ENCODE measurements at places on chromosomes 5 and 9.

DNA sequence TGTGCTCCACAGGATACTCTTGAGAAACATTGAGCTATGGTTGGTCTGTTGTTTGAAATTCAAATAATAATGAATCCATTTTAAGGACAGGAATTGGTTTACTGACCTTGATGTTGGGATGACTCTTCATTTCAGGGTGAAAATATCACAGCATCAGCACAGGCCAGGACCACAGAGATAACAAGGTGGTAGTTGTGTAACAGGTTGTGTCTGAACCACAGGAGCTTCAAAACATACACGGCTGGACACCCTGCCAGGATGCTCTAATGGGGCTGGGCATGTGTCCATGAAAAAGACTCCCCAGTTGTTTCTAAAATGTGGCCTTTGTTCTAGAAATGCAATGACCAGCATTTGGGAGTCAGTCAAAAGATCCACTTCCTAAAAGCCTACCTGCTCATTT lies 69.8 kb downstream of the ACO1 start:
- H3K4me3 ChIP-seq = no peak overlapping the region
- no peaks in the 10 kb centered on the region for H3K27me3 ChIP-seq
- H3K36me3 ChIP-seq = peaks cover 3% of the 10 kb centered on the region

DNA sequence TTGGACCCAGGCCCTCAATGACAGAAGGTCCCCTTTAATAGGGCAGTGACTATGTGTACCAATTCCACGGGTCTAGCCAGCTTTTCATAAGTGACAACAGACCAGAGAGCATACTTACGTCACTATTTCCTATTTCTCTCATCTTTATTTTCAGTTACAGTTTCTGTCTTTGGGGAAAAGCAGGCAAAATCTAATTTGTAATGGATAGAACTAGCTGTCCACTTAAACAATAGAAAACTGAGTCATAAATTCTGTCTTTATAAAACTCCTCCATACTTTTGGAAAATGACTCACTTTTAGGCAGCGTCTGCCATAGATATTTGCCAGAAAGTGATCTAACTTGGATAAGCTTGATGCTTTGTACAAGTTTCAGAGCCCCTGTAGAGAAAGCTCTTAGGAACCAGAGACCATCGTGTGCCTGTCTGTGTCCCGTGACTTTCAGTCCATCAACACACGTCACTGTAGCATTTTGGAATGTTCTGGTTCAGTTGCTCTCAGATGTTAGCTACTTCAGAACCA lies 101.9 kb downstream of the F2RL2 start:
- no peaks in the 10 kb centered on the region for H3K27me3 ChIP-seq
- H3K36me3 ChIP-seq = no peaks in the 10 kb centered on the region
- no peak for DNase-seq
- no peaks in the 10 kb centered on the region for H3K4me1 ChIP-seq

DNA sequence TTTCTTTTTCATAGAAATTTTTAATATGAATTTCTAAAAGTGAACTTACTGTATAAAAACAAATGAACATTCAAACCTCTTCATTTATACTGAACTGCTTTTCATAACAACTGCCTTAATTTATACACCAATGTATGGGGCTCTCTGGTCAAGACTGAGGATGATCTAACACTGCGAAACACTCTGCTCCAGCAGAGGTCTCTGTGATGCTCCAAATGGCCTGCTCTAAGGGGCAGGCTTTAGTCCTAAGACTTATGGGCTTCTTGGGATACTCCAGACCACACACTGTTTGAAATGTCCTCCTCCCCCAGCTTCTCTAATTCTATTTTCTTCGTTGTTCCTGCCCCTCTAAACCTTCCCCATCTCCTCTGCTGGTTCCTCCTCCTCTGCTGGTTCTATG lies 58.5 kb downstream of the LIFR start:
- DNase-seq = no peak
- no peaks in the 10 kb centered on the region for H3K4me1 ChIP-seq
- no peaks in the 10 kb centered on the region for H3K27me3 ChIP-seq

DNA sequence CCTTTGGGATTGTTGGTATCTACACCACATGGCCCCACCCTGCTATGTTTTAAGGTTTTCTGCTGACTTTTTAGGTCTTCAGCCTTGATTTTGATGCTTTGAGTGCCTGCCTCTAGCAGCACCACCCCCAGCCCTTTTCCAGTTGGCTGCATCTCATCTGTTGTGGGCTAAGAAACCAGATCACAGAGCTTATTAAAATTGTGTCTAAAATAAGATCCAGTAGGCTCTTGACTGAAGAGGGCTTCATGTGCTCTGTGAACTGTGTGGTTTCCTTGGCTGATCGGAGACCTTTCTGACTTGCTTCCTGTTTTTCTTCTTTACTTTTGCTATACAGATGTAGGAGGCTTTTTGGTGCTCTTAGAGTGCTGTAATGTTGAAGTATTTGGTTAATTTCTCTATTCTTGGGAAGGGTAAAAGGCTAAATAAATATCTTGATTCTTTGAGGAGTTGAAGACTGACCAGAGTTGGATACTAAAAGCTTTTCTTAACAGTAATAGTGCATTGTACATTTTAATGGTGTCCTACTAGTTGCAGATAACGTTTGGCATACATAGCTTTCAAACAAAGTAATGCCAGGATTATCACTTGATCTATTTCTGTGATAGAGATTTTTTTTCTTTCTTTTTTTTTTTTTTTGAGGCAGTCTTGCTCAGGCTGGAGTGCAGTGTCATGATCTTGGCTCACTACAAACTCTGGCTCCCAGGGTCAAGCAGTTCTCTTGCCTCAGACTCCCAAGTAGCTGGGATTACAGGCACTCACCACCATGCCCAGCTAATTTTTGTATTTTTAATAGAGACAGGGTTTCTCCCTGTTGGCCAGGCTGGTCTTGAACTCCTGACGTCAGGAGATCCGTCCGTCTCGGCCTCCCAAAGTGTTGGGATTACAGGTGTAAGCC lies 4.5 kb downstream of the UBE2D2 start:
- no peak for DNase-seq
- no peaks in the 10 kb centered on the region for H3K36me3 ChIP-seq
- no peak overlapping the region for H3K4me3 ChIP-seq

DNA sequence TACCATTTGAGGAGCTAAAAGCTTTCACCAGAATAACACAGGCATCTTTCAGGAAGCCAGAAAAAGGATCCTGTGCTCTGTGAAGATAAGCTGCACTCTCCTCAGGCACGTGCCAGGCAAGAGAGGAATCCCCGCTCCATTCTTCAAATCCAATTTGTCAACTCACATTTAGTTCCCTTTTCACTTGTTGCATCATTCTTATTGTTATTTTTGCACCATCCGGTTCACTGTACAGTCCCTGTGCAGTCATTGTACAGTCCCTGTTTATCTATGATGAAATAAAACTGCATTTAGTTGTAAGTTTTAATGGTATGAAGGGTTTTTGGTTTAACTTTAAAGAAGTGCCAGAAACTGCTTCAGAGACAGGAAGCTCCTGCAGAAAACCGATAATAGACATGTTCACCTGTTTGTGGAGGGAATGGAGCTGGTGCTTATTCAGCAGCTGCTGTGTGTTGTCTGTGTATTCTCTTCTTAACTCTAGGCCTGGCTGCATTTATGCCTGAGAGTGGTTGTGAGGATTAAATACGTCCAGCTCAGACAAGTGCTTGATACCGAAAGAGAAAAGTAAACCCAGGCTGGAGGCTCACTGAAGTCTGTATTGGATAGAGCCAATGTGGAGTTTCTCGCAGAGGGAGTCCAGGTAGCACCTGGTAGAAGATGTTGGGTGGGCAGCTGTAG lies 22.4 kb downstream of the IFNW1 start:
- H3K27me3 ChIP-seq = no peaks in the 10 kb centered on the region
- no peak overlapping the region for H3K4me3 ChIP-seq
- no peaks in the 10 kb centered on the region for H3K36me3 ChIP-seq
- H3K4me1 ChIP-seq = no peaks in the 10 kb centered on the region
- DNase-seq = no peak
